ENCODE measurements at places on chromosomes 6 and 20. TPM values are rescaled to one million over a fixed set of nuclear protein-coding genes. Genes with fewer than 3 reads are reported as not detected.

RAET1G gene
- total RNA-seq, result 0.25 TPM

SALL4 gene
- 0.49 TPM for total RNA-seq

NRSN1 gene
- total RNA-seq, result 28.8 TPM

SFTA2 gene
- not detected for total RNA-seq

LTB gene
- total RNA-seq, result not detected

PRSS16 gene
- not detected for total RNA-seq

Measured in temporal lobe (tissue), 4 donors.